CMK (cell line): ENCODE measurements at places on chromosomes 4 and X.

- DNase-seq: no peak
Measured at GRCh38 chr4:121073004-121073435, 685 bp upstream of the NDNF start.

- DNase-seq: no peak
Measured at GRCh38 chrX:40300286-40300890, 202.6 kb upstream of the BCOR start.

GRCh38 chr4:53023677-53024299 lies 161.7 kb downstream of the RASL11B start:
- no peak for DNase-seq

- no peak for DNase-seq
Measured at GRCh38 chrX:36443007-36443406, 523.5 kb downstream of the CFAP47 start.

DNA sequence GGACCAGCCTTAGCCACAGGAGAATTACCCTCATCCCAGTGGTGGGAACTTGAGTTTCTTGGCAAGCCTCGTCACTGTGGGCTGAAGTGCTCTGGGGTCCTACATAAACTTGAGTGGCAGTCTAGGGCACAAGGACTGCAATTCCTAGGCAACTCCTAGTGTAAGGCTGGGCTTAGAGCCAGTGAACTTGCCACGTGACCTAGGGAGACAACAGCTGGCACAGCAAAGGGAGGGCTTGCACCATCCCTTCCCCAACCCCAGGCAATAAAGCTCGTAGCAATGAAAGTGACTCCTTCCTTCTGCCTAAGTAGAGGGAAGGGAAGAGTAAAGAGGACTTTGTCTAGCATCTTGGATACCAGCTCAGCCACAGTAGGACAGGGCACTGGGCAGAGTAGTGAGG lies 81.8 kb downstream of the TEX11 start:
- DNase-seq: no peak

- no peak for DNase-seq
Measured at GRCh38 chrX:11462648-11463047, 169.4 kb downstream of the AMELX start.

- no peak for DNase-seq
Measured at GRCh38 chr4:39044956-39045826, 13.0 kb upstream of the TMEM156 start.

DNA sequence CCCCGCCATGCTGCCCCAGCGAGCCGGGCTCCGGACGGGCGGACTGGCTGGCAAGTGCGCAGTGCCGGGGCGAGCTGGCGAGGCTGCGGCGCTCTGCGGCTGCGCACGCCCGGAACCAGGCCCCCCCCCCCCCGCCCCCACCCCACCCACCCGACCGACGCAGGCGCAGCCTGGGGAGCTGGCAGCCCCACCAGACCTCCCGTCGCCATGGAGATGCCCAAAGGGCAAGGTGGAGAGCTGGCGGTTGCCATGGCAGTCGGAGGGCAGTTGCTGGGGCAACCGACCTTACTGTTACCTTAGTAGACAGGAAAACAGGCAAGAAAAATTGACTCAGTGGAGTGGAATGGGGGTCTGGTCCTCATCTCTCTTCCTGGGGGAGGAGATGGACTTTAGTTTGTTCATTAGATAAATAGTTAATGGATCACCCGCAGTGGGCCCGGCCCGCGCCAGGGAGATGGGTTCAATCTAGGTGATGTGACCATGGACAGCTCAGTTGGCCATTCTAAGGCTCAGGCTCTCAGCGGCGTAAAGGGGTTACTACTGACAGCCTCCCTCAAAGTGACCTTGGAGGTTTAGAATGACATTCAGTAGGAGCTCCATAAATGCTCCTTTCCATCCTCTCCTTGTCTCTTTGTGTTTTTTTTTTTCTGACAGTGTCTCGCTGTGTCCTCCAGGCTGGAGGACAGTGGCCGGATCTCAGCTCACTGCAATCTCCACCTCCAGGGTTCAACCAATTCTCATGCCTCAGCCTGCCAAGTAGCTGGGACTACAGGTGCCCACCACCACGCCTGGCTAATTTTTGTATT lies at the start of gene PCSK1N:
PCSK1N (minus strand) TSS at position 87 of the 806 bp plus-strand sequence; CDS start at position 9, 78 bp downstream.
- DNase-seq: no peak

GRCh38 chrX:76931518-76931917 lies 504.0 kb downstream of the MAGEE1 start:
- no peak for DNase-seq

- no peak for DNase-seq
Measured at GRCh38 chrX:70301716-70302115, 11.8 kb downstream of the KIF4A start.

DNA sequence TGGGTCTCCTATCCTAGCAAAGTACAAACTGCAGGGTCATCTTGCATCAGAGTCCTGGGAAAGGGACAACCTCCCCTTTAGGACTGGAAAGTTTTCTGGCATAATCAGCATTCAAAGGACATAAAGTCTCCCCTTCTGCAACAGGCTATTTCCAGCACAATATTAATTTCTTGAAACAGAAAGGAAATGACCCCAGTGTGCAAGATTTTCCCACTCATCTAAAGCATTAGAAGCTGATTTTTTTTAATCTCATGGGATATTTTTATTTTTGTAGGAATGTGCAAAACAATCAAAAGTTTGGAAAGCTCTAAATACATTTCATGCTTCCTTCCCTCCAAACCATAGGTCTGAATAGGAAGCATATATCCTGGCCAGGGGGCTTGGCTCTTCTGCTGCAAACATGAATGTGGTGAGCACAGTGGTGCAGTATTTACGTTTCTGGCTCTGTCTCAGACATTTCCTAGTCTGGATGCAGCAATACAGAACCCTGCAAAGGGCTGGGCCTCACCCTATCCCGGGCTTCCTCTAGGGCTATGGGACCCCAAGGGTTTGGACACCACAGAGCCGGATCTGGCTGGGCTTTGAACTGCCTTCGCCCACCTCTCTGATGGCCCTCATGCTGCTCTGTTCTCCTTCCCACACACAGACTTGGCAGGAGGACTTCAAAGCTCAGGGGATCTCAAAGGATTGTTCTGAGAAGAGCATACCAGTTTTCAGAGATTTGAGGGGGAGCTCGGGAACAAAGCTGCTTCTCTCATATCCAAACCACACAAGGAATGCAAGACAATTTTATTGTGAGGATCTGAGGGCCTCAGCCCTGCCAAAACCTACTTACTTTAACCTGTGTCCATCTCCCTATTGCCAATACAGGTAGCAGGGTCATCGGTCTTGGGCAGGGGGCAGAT lies 64.9 kb downstream of the POLR2B start:
- DNase-seq: no peak
